ENCODE measurements at places on chromosomes 7 and 10.

- DNase-seq, result no peak
These were observed 219.4 kb downstream of the BMPER start for GRCh38 chr7:34124765-34125164.

DNA sequence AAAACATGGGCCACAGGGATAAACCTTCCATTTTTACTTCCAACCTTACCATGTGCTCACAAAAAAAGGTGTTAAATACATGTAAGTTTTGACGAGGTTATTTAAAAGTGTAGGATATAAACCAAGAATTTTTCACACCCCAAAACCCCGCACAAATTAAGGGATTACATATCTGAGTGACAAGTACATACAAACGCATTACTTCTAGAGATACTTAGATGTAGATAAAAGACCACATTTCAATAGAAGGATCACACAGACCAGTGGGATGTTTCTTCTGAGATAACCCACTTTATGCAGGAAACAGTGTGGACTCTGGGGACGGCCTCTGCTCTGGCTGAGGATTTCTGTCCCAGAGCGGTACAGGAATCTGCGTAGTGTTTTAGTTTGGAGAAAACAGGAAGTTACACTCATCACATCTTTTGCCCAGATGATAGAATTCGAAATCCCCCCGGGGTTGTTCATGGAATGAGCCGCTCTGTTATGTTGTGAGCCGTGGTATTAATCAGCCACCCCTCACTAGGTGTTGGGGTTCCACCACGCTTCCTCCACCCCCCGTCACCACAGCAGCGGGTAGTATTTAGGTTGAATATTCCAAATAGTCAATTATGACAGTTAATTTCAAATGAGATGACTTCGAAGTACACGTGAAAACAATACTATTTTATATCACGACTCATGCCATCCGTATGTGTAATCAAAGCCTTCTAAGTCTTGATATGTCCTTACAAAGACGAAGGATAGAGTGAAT, 1.3 kb upstream of the CUL1 start:
- peak; percentile 78 for DNase-seq

DNA sequence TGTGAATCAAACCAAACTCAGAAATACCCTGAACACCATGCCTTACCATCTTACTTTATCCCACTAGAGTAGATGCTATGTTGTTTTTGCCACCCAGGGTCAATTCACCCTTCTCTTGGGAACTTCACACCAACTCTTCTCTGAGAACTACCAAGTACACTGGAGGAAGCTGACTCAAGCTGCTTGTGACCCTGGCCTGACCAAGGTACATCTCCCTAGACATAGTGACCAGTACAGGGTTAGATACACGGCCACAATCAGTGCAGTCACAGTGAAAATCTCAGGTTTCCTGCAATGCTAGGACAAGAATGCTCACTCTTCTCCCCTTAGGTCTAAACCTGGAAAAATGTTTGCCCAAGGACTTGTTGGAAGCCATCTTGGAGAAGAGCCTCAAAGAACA, 31.8 kb downstream of the EZH2 start:
- DNase-seq, result no peak

GRCh38 chr7:38518541-38518940, 112.6 kb downstream of the AMPH start:
- DNase-seq, result no peak

DNA sequence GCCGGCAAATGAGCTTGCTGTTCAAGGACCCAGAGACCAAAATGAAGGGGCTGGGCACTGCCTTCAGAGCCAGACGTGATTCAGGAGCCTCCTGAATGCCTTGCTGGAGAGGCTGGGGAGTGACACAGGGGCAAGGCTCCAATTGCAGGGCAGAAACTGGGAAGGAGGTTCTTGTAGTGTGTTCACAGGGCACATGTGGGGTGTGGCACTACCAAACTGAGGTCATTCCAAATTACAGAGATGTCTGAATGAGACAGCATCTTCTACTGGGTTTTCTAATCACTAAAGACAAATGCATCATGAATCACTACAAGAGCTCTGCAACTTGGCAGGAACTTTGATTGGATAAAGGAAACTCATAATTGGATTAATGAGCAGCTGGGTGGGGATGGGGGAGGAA, 17.8 kb downstream of the CRTAC1 start:
- no peak for DNase-seq

DNA sequence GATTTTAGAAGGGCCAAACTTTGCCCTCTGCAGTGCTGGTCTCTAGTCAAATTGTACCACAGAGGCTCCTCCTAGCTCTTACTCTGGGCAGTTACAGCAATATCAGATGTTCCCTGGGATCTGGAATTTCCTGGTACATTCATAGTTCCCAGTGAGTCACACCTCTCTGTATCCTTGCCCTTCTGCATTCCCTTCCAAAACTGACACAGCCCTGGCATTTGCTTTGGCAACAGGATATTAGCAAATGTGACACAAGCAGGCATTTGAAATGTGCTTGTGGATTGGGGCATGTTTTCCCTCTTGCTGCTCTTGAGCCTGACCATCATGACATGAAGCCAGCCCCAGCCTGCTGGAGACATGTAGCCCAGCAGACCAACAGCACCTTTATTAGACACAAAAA, 284.7 kb upstream of the AKR1E2 start:
- DNase-seq, result no peak

DNA sequence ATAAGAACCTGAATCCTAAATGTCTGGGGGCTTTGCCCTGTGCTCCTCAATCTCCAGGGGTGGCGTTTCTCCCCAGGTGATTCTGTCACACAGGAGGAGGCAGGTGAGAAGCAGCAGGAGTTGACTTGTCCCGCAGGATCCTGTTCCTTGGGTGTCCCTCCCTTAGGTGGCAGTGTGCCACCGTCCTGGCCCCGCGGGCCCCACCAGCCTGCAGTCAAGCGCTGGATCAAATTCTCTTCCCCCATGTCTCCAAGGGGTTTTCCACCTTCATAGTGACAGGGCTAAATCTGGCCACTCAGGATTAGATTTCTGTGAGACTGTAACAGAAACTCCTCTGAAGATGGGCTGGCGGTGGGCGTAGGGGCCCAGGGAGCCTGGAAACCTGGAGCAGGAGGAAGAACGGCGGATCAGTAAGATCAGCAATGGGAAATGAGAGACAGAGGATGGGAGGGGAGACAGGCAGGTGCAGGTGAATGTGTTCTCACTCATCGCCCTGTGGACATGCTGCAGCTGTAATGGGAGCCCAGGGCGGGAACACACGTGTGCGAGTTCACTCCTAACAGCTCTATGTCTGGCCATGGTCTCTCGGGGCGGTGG, 329.2 kb upstream of the COBL start:
- DNase-seq, result no peak

- no peak for DNase-seq
These were observed 38.8 kb downstream of the CCDC6 start for GRCh38 chr10:59867590-59867989.

- DNase-seq, result no peak
These were observed 51.8 kb downstream of the ARHGAP22 start for GRCh38 chr10:48552946-48553564.

DNA sequence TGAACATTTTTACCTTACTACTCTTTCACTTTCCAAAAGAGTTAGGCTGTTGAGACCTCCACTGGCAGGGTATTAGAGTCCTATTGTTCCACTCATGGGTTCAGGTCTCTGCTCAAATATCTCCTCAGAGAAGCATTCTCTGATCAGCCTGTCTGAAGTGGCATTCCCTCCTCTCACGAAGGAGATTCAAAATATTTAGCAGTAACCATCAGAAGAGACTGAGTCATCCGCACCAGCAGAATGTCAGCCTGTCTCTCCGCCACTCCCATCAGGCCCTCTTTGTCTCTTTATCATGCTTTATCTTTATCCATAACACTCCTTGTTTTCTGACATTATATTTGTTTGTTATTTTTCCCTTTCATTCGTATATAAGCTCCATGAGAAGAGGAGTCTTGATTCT, 79.1 kb downstream of the AASS start:
- no peak for DNase-seq

DNA sequence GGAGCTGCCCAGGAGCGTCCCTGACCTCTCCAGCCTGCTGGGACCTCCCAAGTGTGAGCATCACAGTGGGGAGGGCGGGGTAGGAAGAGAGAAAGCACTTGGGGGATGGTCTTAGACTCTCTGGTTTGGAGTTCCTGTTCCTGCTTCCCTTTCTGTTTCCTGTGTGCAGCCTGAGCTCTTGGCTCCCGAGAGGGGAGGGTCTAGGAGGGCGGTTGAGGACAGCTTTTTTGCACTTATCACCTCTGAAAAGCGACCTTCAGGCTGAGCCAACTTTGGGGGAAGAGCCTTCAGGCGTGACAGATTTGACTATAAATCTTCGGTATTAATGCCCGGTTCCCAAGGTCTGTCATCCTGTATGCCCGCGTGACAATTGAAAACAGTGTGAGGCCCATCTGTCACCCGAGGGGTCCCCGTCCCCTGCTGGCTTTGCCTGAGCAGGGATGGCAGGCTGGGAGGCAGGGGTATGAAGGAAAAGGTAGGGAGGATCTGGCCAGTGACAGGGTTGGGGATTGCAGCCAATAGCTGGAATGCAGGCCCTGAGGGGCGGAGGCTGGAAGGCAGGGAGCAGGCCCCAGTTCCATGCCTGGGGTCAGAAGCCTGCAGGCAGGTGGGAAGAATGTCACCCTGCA, 78.6 kb downstream of the CDH23 start:
- peak; percentile 23 for DNase-seq
